ENCODE measurements at places on chromosomes 4 and X.
A peak's percentile ranks its signal among the peaks of the same experiment; 100 is the strongest.

DNA sequence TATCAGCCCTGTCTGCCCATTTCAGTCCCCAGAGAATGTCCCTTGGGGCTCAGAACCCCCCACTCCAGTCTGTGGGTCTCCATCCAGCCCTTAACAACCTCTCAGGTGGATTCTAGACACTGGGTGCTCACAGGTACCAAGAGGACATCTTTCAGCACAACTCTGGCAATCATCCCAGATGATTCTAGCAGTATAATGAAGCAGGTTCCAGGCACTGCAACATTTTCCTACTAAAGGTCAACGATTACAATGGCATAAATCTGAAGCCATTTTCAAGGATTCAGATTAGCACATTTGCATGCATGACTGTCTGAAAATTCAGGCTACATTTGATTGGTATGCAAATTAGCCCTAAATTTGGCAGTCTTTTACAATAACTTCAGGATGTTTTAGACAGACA, 10.0 kb downstream of the SLC2A9 start:
- no peak for DNase-seq

- DNase-seq = no peak
These were observed 17.3 kb downstream of the TRAM1L1 start for GRCh38 chr4:117068120-117068519.

DNA sequence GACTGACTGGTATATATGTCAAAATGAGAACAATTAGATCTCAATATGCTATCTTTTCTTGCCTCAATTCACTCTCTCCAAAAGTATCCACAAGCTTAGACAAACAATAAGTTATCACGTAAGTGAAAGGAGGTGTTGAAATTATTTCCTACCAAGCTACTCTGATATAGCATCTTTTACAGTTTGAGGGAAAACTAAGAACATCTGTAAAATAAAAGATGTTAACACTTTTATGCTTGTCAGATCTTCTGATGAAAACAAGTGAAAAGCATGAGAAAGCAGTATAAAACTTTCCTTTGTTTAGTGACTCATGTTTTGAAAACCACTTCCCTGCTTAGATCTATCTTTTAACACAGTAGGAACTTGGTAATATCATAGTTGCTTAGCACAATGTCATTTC, 8.4 kb upstream of the MAB21L2 start:
- no peak for DNase-seq

DNA sequence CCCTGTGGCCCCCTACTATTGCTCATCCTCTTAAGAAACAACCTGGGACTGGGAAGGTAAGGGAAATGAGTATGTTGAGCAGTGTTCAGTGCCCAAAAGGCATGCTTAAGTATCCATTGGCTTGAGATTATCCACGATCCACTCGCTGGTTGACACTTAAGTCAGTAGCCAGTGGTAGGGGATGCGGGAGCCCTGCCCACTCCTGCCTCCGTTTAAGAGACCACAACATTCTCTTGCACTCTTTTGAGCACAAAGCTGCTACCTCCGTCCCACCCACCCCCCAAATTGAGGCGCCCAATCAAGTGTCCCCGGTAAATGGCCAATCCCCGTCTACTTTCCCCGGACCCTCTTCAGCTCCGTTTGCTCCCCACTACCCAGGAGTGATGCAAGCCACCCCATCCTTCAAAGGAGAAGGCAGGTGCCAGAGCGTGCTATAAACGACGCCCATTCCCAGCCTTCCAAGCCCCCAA, 25.0 kb downstream of the UTP14A start:
- DNase-seq = no peak

DNA sequence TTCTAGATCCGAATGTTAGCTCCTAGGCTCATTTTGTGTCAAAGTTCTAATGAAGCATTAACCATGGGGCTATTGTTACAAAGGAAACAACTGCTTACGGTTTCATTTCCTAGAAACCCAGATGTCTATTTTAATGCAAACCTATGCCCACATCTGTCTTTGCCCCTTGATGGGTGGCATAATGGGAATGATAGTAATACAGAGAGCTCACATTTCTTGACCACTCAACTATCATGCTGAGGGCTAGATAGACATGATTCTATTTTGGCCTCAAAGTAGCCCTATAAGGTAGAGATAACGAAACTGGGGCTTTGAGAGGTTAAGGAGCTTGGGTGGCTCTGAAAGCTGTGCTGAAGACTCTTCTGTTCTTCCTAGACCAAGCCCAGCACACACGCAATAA, 1.9 kb downstream of the TLR7 start:
- DNase-seq = no peak

GRCh38 chrX:7158468-7158990, 10.6 kb upstream of the PUDP start:
- no peak for DNase-seq

DNA sequence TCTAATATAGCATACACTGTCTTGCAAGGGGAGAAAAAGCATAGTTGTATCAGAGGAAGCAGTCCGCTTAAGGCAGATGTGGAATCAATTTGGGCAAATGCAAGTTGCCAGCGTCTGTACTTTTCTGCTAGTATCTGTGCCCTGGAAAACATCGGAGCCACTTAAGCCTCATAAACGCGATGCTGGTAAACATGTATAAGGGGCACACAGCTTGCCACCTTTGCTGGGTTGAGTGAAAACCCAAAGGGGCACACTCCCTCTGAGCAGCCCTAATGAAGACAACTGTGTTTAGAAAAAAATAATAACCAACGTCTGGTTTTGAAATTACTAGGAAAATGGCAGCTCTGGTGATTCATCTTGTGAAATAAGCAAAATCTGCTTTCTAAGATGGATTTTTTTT, 24.3 kb downstream of the SMIM20 start:
- DNase-seq = no peak

GRCh38 chr4:7652451-7652881, 217.7 kb upstream of the PSAPL1 start:
- no peak for DNase-seq

GRCh38 chrX:153900831-153901752, 3.4 kb upstream of the AVPR2 start:
- DNase-seq = peak; percentile 91

DNA sequence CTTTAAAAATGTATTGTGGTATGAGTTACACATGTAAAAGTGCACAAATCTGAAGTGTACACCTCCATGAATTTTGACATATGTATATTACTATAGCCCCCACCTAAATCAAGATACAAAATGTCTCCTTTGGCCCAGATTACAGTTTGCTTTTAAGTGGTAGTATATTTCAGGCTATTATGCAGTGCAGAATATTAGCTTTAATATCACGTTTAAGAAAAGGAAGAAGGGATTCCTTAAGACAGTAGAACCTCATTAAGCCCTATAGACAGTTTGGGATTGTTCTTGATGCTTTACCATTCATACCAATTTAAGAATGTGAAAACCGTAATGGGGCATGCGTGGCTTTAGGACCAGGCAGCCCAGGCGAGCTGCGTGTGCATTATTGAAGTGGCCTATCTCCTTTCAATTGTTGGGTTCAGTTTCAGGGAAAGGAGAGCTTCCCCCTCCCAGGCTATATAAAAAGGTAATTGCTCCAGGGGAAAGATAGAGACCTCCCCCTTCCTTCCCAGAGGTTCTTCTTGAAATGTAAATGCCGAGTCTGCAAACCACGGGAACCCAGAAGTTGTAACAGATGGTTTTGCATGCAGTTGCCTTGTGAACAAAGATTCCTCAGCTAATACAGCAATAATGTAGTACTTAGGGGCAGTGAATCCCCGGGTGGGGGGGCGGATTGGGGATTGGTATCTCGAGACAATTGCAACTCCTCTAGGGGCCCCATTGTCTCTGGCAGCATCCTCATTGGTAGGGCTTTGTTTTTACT, 106.1 kb downstream of the UCHL1 start:
- no peak for DNase-seq

- DNase-seq = no peak
These were observed 93.1 kb downstream of the GATB start for GRCh38 chr4:151667666-151668065.

- no peak for DNase-seq
These were observed 281.4 kb downstream of the LDB2 start for GRCh38 chr4:16617011-16617410.

GRCh38 chr4:26075583-26075982, 161.6 kb downstream of the SMIM20 start:
- no peak for DNase-seq

GRCh38 chrX:69387567-69388487, 116.3 kb upstream of the NALF2 start:
- peak; percentile 32 for DNase-seq

DNA sequence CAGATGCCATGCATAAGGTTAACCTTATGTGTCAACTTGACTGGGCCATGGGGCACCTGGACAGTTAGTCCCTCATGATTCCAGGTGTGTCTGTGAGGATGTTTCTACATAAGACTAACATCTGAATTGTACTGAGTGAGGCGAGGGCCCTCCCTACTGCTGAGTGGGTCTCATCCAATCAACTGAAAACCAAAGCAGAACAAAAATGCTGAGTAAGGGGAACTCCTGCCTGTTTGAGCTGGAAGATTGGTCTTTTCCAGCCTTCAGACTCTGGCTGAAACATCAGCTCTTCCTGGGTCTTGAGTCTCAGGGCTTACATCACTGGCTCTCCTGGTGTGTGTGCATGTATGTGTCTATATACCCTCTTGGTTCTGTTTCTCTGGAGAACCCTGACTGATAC, 13.8 kb downstream of the NELFA start:
- DNase-seq = no peak

DNA sequence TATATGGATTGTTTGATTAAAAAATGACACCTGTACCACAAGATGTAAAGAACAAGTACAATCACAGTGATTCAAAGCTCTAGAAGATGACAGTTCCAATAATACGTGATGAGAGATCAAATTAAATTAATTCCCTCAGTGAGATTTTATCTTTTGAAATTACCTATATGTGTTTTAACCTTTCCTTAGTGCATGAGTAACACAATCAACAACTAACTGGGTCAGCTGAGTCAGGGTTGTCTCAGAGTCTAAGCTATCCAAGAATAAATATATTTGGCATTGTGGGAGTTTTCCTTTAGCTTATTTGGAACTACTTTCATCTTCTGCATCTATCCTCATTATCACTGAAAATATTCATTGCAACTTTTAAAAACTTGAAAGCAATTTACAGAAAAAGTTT, 162.8 kb downstream of the WDFY3 start:
- DNase-seq = no peak

DNA sequence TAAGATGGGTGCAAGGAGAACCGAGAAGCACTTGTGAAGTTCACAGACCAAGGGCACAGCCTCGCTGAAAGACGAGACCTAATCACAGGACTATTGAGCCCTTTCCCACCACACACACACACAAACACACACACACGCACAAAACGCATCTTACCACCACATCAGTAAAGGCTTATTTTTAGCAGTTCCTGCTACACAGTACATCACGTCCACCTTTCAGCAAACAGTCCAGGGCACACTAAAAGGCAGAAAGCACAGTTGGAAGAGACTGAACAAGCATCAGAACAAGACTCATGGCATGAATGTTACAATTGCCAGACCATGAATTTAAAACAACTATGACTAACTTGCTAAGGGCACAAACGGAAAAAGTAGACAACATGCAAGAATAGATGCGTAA, 83.6 kb upstream of the MAPK10 start:
- DNase-seq = no peak

DNA sequence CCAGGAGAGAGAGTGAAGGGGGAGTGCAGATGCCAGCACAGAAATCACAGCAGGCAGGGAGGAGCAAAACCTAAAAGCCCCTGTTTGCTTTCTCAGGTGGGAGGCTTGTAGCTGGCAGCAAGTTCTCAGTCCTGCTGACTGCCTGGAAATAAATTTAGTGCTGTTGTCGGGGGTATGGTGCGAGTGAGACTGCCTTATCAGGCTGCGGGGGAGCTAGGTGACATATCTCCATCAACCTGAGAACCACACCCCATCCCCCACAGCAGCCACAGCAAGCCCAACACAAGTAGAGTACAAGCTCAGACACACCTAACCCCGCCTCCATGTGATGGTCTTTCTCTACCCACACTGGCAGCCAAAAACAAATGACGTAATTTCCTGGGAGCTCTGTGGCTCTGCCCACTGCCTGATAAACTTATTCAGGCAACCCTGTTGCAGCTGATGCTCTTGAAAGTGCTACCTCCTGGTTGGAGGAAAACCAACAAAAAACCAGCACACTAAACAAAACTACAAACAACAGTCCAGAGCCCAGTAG, 953.4 kb upstream of the NDST4 start:
- DNase-seq = no peak

GRCh38 chrX:138704101-138704500, 7.4 kb downstream of the FGF13 start:
- no peak for DNase-seq

DNA sequence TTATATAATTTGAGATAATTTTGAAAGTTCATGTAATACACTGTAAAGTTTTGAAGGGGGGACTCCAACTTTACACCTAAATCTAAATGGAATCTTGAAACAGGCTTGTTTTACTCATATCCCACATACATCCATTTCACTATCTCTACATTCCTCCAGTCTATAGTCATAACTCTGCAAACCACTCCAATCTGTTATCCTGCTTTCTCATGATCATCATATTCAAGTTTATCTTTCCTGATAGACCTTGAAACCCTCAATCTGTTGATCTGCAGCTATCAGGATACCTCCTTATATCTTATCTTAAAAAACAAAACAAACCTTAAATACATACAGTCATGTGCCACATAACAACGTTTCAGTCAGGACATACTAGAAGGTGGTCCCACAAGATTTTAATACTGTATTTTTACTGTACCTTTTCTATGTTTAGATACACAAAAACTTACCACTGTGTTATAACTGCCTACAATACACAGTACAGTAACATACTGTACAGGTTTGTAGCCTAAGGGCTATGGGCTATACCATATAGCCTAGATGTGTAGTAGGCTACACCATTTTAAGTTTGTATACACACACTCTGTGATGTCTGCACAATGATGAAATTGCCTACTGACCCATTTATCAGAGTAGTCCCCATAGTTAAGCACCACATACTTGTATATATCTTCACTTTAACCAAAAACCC, 14.0 kb downstream of the CHIC2 start:
- no peak for DNase-seq

GRCh38 chrX:9902656-9903055, 64.5 kb upstream of the CLDN34 start:
- no peak for DNase-seq

DNA sequence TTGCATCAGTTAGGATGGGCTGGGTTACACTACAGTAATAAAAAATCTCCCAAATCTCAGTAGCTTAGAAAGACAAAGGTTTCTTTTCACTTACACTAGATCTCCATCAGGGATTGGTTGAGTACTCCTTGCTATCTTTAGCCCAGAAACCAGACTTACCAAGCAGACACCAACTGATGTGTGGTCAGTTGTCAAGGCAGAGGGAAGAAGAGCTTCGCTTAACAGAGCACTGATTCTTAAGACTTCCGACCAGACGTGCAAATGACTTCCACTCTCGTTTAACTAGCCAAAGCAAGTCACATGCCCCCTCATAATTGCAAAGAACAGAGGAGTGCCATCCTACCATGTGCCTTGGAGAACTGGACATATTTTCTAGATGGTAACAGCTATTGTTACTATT, 5.7 kb upstream of the ZNF518B start:
- DNase-seq = no peak

- DNase-seq = no peak
These were observed 12.7 kb upstream of the ACSL1 start for GRCh38 chr4:184838249-184839074.

GRCh38 chr4:110381784-110382183, 94.2 kb upstream of the ENPEP start:
- no peak for DNase-seq

GRCh38 chr4:108188770-108189169, 20.0 kb upstream of the LEF1 start:
- no peak for DNase-seq

GRCh38 chr4:68948985-68949384, 2.6 kb downstream of the UGT2A3 start:
- DNase-seq = no peak

GRCh38 chr4:87174672-87175071, 45.7 kb downstream of the KLHL8 start:
- no peak for DNase-seq

Data from Kasumi-1 (cell line).